ENCODE measurements at places on chromosomes 5 and 9. TPM values are rescaled to one million over a fixed set of nuclear protein-coding genes. Genes with fewer than 3 reads are reported as not detected.

The TOR4A gene
- 26.3 TPM for total RNA-seq

The LRRC19 gene
- not detected for total RNA-seq

The OSMR gene
- total RNA-seq, result 67.0 TPM

The SLC25A2 gene
- total RNA-seq, result not detected

The PPP2CA gene
- total RNA-seq, result 270 TPM

The SEMA6A gene
- 0.15 TPM for total RNA-seq

The SAXO1 gene
- total RNA-seq, result not detected

The SERF1A gene
- 0.95 TPM for total RNA-seq

The EIF4E1B gene
- not detected for total RNA-seq

The SLC12A2 gene
- 10.5 TPM for total RNA-seq

The MRRF gene
- 72.8 TPM for total RNA-seq

The PTGES gene
- total RNA-seq, result 174 TPM

The RELL2 gene
- total RNA-seq, result 3.4 TPM

The ADAMTS13 gene
- total RNA-seq, result 0.30 TPM

The MLANA gene
- total RNA-seq, result not detected

The PRDM9 gene
- not detected for total RNA-seq

The ZNF454 gene
- not detected for total RNA-seq

The FLT4 gene
- 3.0 TPM for total RNA-seq

The LCN12 gene
- 1.1 TPM for total RNA-seq

The PCDHA1 gene
- total RNA-seq, result 0.08 TPM

The RETREG1 gene
- 3.2 TPM for total RNA-seq

The SLCO6A1 gene
- total RNA-seq, result not detected

The IQGAP2 gene
- total RNA-seq, result 1.9 TPM

The PRR16 gene
- total RNA-seq, result not detected

The C5orf24 gene
- 24.5 TPM for total RNA-seq

The PLAC8L1 gene
- total RNA-seq, result 0.38 TPM

The TMC1 gene
- total RNA-seq, result not detected

The MARVELD2 gene
- total RNA-seq, result 2.7 TPM

The DMGDH gene
- not detected for total RNA-seq

The CCL21 gene
- not detected for total RNA-seq

The NR5A1 gene
- total RNA-seq, result 0.11 TPM

The ZNF622 gene
- 71.9 TPM for total RNA-seq

The PTPRD gene
- 0.59 TPM for total RNA-seq

The CTSL gene
- 618 TPM for total RNA-seq

The DMRT2 gene
- not detected for total RNA-seq
